ENCODE measurements at places on chromosomes 12 and 14.
A peak's percentile ranks its signal among the peaks of the same experiment; 100 is the strongest.

- DNase-seq = peak; percentile 36
Observed at GRCh38 chr14:86038387-86039042, 508.6 kb downstream of the FLRT2 start.

DNA sequence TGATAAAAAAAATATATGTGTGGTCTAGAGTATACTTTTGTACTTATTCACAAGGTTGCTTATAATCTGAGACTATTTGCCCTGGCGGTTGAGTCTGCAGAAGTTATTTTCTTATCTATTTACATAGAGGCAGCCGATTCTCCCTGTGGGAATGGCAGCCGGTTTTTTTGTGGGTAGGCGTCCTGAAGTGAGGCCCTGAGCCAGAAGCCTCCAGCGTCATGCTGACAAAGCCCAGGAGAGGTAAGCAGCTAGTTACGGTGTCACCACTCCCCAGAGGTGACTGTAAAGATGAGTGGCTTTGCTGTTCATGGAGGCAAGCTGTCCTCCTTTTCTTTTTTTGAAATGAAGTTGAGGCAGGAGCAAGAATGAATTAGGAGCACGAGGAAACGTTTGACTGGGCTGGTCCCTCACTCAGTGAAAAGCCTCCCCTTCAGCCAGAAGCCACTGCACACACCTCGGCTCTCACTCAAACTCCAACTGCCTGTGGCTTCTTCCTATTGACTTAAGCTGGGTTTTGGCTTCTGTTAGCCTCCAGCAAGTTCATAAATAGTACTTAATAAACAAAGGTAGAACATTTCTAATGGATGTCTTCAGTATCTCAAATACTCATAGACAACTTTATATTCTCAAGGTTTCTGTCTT lies 21.5 kb downstream of the PAX9 start:
- DNase-seq = peak; percentile 83

GRCh38 chr12:113271853-113272561 lies 50.7 kb downstream of the TPCN1 start:
- no peak for DNase-seq

DNA sequence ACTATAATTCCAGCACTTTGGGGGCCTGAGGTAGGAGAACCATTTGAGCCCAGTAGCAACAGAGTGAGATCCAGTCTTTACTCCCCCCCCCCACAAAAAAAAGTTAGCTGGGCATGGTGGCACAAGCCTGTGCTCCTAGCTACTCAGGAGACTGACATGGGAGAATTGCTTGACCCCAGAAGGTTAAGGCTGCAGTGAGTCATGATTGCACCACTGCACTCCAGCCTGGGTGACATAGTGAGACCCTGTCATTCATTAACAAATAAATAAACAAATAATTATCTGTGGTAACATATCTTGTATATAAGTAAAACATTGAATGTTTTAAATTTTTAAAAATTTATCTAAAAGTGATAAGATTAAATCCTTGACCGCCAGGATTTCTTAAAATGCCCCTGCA lies 4.8 kb downstream of the ENTPD5 start:
- no peak for DNase-seq

- no peak for DNase-seq
Observed at GRCh38 chr12:24424889-24425600, 475.6 kb upstream of the SOX5 start.

- peak; percentile 2 for DNase-seq
Observed at GRCh38 chr12:128817111-128818015, 6.4 kb downstream of the SLC15A4 start.

DNA sequence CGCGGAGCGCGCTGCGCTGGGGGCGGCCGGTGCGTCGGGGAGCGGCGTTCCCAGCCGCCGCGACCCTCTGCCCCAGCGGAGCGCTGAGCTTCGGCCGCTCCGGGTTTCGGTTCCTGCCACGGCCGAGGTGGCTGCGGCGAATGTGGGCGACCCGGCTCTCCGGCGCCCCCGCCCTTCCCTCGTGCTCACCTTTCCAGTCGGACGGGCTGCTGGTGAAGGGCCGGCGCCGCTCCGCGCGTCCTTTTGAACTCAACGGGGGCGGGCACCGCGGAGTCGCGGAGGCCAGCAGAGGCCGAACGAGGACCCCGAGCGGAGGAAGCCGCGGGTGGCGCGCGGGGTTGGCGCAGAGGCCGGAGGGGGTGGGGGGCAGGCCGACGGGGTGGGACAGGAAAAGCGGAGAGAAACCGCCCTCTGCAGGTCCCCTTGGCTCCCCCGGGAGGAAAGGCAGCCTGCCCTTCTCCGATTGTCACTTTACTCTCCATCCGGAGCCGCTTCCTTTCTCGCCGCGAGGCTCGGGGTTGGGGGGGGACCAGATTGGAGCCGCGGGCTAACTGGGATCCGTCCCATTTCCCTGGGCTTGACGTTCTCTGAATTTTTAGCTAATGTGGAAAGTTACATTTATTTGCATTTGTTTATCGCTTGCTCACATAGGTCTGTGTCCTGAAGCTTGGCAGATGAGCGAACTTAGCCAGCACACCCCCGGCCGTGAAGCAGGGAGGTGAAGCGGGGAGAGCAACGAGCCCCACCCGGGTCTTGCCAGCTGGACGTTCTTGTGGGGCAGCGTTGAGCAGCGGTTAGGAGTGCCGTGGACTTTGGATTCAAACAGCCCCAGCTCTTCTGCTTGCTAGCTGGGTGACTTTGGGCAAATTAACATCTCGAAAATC lies at the start of gene SMAGP:
Gene SMAGP (minus strand): TSS at position 349 of the 884 bp plus-strand sequence. CDS start 1,137 bp downstream, outside the sequence.
- DNase-seq = peak; percentile 34

DNA sequence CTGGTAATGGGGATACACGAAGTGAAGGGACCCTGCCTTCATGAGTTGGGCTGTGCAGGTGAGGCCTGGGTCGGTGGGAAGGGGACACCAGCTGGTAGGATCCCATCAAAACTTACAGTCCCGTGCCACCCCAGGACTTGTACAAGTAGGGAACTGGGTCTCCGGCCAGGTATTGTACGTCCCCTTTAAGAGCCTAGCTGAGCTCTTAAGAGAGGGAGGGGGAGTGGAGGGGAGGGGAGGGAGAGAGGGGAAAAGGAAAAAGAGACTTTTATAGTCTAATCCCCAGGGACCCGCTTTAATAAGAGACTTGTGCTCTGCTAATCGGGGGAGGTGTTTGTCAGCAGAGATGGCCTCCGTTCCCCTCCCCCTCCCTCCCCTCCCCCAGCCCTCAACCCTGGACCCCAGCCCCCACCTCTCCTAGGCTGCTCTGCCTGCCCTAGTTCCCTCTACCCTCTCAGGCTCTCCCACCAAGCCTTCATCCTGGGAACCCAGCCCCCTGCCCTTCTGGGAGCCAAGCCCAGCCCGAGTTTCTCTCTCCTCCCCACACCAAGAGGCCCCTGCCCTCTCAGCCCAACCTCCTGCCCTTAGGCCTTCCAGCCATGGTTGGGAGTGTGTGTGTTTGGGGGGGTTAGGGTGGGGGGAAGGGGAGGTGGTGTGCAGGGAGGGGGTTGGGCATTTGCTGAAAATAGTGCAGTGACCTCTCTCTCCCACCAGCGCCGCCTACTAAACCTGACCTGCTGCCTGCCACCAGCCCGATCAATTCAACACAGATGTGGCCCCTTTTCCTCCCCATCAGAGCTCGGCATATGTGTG lies 2.6 kb downstream of the GDF11 start:
- DNase-seq = peak; percentile 89

DNA sequence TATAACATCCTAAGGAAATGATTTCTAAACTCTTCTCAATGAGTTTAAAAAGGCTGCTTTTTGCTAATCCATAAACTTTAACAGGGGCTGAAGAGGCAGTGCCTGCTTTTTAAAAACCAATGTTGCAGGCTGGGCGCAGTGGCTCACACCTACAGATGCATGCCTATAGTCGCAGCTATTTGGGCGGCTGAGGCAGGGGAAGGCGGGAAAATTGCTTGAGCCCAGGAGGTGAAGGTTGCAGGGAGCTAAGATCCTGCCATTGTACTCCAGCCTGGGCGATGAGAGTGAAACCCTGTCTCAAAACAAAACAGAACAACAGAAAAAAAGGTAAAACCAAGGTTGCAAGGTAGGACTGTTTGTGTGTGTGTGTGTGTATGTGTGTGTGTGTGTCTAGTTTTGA lies 531.2 kb downstream of the DIO2 start:
- DNase-seq = no peak

- peak; percentile 23 for DNase-seq
Observed at GRCh38 chr12:121009741-121010140, 6.5 kb downstream of the C12orf43 start.

DNA sequence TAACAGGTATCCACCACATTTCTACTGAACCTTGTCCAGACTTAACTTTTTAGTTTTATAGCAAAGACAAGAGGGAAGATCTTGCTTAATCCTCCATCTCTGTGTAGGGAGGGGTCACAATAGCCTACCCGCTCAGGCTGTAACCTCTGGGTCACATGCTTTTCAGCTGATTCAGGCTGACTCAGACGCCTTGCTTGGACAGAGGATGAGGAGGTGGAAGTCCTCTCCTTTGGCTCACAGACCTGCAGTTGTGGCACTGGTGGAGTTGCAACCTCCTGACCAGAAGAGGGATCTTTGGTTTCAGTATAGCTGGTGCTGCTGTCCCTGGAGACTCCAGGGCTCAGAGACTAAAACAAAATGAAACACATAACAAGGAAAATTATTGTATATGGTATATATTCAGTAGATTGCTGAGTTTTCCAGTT lies 16.2 kb downstream of the ACIN1 start:
- DNase-seq = no peak

- no peak for DNase-seq
Observed at GRCh38 chr12:47808574-47809365, 10.9 kb downstream of the HDAC7 start.

DNA sequence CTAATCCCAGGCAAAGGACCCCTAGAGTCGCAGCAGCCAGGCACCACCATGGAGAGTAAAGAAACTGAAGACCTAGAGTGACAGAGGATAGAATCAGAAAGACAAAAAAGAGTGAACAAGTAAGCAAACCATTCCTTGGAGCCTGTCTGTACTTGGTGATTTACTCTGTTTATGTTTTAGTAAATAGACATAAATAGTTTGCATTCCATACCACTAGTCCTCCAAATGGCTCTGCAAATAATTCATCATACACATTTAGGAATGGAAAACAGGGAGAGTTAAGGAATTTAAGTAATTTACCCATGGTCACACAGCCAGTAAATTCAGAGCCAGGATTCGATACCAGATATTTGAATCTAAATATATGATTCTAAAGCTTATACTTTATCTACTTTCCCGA lies 2.8 kb downstream of the OLR1 start:
- DNase-seq = no peak

GRCh38 chr12:116465856-116466255 lies 93.3 kb upstream of the MAP1LC3B2 start:
- DNase-seq = no peak
